ENCODE measurements at places on chromosomes 5 and 9. TPM values are rescaled to one million over a fixed set of nuclear protein-coding genes. Genes with fewer than 3 reads are reported as not detected.

Gene CNTNAP3B
- polyA plus RNA-seq: 29.8 TPM

Gene ZNF79
- 6.3 TPM for polyA plus RNA-seq

Gene POU5F2
- 0.11 TPM for polyA plus RNA-seq

Gene ALDH7A1
- 43.6 TPM for polyA plus RNA-seq

Gene STPG3
- not detected for polyA plus RNA-seq

Gene LPAR1
- polyA plus RNA-seq: 3.0 TPM

All from endothelial cell of umbilical vein (primary cell).